ENCODE measurements at places on chromosomes 2 and 18.

DNA sequence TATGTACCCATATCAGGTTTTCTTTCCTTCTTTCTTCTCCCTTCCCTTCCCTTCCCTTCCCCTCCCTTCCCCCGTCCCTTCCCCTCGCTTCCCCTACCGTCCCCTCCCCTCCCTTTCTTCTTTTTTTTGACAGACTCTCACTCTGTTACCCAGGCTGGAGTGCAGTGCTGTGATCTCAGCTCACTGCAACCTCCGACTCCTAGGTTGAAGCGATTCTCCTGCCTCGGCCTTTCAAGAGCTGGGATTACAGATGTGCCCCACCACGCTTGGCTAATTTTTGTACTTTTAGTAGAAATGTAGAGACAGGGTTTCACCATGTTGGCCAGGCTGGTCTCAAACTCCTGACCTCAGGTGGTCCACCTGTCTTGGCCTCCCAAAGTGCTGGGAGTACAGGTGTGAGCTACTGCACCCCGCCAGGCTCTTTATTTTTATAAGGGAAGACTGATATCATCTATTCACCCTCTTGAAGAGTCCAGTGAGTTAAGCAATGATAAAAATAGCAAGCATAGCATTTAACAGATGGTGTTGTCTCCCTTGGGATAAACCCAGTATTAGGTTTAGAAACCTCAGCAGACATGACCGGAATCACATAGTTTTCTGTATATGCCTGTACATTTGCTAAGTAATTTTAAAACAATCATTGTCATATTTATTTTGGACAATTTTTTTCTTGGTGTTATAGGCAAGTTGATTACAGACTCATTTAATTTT, 888.4 kb downstream of the TRIB2 start:
- H3K4me1 ChIP-seq: no peaks in the 10 kb centered on the region
- H3K4me3 ChIP-seq: no peak overlapping the region
- no peak for DNase-seq
- H3K27ac ChIP-seq: no peak overlapping the region
- H3K36me3 ChIP-seq: no peaks in the 10 kb centered on the region

DNA sequence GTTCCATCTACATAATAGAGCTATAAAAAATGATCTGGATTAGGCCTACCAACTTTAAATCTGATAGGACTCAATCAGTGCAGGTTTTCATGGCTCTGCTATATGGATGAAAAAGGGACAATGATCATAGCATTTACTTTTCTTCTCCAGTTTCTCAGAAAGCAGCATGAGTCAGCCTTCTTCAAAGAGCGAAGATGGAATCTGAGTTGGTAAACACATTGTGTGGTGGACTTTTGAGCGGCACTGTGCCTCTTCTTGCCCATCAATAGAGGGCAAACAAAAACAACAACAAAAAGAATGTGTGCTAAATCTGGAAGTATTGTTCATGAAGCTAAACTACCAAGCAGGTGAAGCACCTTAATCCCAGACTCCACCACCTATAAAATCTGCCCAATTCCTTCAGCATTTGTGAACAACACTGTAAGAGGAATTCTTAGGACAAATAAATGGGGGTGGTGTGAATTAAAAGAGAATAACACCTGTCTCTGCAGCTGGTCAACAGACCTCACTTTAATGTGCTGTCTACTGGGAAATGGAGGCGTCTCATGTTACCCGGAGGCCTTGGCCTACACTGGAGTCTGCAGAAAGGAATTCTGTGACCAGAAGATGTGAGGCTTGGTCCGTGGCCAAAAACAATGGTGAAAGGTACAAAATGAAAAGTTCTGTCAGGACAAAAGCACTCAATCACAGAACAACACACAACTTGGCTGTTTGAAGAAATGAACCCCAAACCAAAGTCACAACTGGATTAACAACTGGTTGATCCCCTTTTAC, 609.0 kb downstream of the IRS1 start:
- peaks cover under 1% of the 10 kb centered on the region for H3K4me1 ChIP-seq
- DNase-seq: no peak
- H3K27me3 ChIP-seq: no peaks in the 10 kb centered on the region
- no peak overlapping the region for H3K4me3 ChIP-seq
- H3K36me3 ChIP-seq: no peaks in the 10 kb centered on the region

GRCh38 chr18:70709144-70709543, 420.3 kb downstream of the SOCS6 start:
- H3K27me3 ChIP-seq: no peaks in the 10 kb centered on the region
- no peak overlapping the region for H3K27ac ChIP-seq
- H3K4me3 ChIP-seq: no peak overlapping the region

GRCh38 chr2:158498749-158499136, 42.0 kb downstream of the PKP4 start:
- no peaks in the 10 kb centered on the region for H3K27me3 ChIP-seq
- DNase-seq: no peak
- no peaks in the 10 kb centered on the region for H3K4me1 ChIP-seq
- no peak overlapping the region for H3K4me3 ChIP-seq
- no peak overlapping the region for H3K27ac ChIP-seq

DNA sequence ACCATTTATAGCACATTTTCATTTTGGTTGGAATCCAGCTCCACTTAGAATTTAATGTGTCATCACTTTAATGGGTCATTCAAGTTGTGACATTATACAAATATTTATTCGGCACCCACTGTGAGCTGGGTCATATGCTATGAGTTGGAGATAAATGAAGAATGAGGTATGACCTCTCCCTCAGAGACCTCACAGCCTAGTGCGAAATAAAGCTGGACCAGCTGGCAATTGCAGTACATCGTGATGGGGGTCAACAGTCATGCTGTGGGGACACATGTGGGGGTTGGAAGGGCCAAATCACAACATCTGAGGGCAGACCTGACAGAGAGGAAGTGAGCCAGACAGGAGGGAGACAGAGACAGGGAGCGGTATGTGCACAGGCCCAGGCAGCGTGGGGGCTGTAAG, 175.4 kb downstream of the MAIP1 start:
- no peak for DNase-seq
- H3K27ac ChIP-seq: no peak overlapping the region
- no peaks in the 10 kb centered on the region for H3K27me3 ChIP-seq
- H3K4me1 ChIP-seq: peaks cover 2% of the 10 kb centered on the region
- H3K36me3 ChIP-seq: no peaks in the 10 kb centered on the region

- no peaks in the 10 kb centered on the region for H3K36me3 ChIP-seq
- H3K4me1 ChIP-seq: no peaks in the 10 kb centered on the region
- H3K4me3 ChIP-seq: no peak overlapping the region
- H3K27ac ChIP-seq: no peak overlapping the region
Observed at GRCh38 chr2:100067784-100068183, 74.6 kb downstream of the AFF3 start.

DNA sequence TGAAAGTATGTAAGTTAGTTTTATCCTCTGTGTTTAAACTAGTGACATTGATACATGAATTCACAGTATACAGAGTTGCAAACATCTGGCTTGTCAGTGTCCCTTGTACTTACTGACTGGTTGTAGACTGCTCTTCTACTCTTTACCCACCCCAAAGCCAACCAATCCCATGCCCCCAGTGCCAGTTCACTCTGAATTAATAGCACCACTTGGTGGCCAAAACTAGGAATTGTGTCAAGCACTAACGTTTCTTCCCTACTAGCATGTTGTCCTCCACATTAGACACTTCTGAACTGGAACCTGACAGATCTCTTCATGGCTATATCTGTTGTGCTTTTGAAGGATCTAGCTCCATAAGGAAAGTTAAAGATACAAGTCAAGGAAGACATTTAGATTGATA, 27.2 kb upstream of the OTX1 start:
- H3K4me1 ChIP-seq: no peaks in the 10 kb centered on the region
- H3K27me3 ChIP-seq: no peaks in the 10 kb centered on the region
- no peak overlapping the region for H3K4me3 ChIP-seq
- no peak overlapping the region for H3K27ac ChIP-seq
- DNase-seq: no peak
- no peaks in the 10 kb centered on the region for H3K36me3 ChIP-seq

DNA sequence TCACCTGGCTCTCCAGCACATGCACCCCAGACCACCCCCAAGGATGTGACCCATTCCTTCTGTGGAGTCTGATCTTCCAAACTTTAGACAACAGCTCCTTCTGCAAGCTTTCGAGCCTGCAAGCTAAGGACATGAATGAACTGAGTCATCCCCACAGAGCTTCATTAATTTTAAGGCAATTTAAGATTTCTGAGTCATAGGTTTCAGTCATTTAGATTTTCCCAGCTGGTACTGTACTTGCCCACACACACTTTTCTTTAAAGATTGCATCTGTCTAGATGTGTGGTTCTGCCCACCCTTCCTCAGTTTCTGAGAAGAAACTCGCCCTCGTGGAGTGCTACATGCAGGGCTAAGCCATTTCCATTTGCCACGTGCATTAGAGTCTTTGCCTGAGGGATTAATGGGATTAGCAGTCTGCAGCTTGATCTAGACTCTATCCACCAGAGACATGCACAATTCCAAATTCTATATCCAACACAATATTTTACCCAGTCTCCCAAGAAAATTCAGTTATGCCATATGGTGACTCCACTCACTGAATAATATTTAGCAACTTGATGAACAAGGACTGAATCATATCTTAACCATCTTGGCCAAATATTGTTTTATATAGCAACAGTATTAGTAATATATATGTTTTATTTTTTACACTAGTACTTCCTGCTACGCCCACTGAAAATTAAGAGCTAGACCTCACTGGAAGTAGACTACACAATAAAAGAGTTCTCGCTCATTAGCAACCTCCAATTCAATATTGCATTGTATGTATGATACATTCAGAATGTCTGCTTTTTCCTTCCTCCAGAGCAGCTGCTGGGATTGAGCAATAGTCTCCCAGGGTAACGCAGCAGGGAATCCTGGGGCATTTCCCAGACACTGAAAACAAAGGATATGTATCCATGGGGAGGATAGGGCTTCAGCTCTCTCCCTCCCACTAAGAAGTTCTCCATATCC, 14.3 kb upstream of the TRIB2 start:
- H3K27me3 ChIP-seq: no peaks in the 10 kb centered on the region
- H3K4me3 ChIP-seq: no peak overlapping the region
- H3K4me1 ChIP-seq: no peaks in the 10 kb centered on the region
- no peaks in the 10 kb centered on the region for H3K36me3 ChIP-seq
- no peak overlapping the region for H3K27ac ChIP-seq

DNA sequence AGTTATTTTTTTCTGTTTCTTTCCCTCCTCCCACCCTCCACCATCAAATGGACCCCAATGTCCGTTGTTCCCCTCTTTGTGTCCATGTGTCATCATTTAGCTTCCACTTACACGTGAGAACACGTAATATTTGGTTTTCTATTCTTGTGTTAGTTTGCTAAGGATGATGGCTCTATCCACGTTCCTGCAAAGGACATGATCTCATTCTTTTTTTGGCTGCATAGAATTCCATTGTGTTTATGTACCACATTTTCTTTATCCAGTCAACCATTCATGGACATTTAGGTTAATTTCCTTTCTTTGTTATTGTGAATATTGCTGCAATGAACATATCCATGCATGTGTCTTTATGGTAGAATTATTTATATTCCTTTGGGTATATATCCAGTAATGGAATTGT, 91.3 kb upstream of the TNP1 start:
- H3K27ac ChIP-seq: no peak overlapping the region
- no peak overlapping the region for H3K4me3 ChIP-seq
- no peak for DNase-seq
- no peaks in the 10 kb centered on the region for H3K27me3 ChIP-seq
- no peaks in the 10 kb centered on the region for H3K36me3 ChIP-seq

- peaks cover 2% of the 10 kb centered on the region for H3K4me1 ChIP-seq
- DNase-seq: no peak
- no peak overlapping the region for H3K27ac ChIP-seq
- H3K36me3 ChIP-seq: no peaks in the 10 kb centered on the region
- no peaks in the 10 kb centered on the region for H3K27me3 ChIP-seq
Observed at GRCh38 chr18:64082513-64082912, 66.4 kb downstream of the LINC00305 start.

GRCh38 chr18:965921-966758, 61.5 kb downstream of the ADCYAP1 start:
- no peak for DNase-seq
- H3K4me3 ChIP-seq: no peak overlapping the region
- H3K4me1 ChIP-seq: no peaks in the 10 kb centered on the region
- H3K27me3 ChIP-seq: no peaks in the 10 kb centered on the region
- H3K36me3 ChIP-seq: no peaks in the 10 kb centered on the region

GRCh38 chr2:180655393-180655792, 325.0 kb upstream of the UBE2E3 start:
- no peaks in the 10 kb centered on the region for H3K4me1 ChIP-seq
- H3K4me3 ChIP-seq: no peak overlapping the region
- no peak for DNase-seq
- no peak overlapping the region for H3K27ac ChIP-seq
- no peaks in the 10 kb centered on the region for H3K36me3 ChIP-seq

GRCh38 chr2:168138374-168138773, 109.0 kb downstream of the STK39 start:
- H3K27me3 ChIP-seq: no peaks in the 10 kb centered on the region
- no peaks in the 10 kb centered on the region for H3K36me3 ChIP-seq
- H3K27ac ChIP-seq: no peak overlapping the region
- 0 out of 2 replicates have a peak, but pooled peaks cover 2% of the 10 kb centered on the region for H3K4me1 ChIP-seq
- no peak overlapping the region for H3K4me3 ChIP-seq

GRCh38 chr2:213627054-213627710, 342.9 kb downstream of the SPAG16 start:
- no peaks in the 10 kb centered on the region for H3K4me1 ChIP-seq
- H3K27me3 ChIP-seq: no peaks in the 10 kb centered on the region
- no peak for DNase-seq
- H3K27ac ChIP-seq: no peak overlapping the region
- H3K36me3 ChIP-seq: no peaks in the 10 kb centered on the region

DNA sequence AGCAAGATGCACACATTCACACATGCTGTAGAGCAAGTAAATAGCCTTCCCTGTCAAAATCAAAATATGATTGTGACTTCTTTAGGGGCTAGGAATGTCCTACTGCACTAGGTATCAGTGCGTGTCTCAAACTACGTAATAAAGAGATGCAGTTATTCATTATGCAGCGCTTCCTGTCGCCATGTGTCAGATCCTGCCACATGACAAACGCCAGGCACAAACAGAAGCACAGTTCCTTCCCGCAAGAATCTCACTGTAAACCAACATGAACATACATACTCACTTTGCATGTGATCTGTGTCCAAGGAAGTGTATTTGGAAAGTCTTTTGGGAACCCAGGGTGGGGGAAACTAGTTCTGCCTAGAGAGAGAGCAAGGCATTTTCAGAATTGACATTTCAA, 599.9 kb downstream of the RNF144A start:
- H3K36me3 ChIP-seq: no peaks in the 10 kb centered on the region
- no peak overlapping the region for H3K27ac ChIP-seq
- H3K4me1 ChIP-seq: no peaks in the 10 kb centered on the region
- no peaks in the 10 kb centered on the region for H3K27me3 ChIP-seq
- no peak overlapping the region for H3K4me3 ChIP-seq

GRCh38 chr18:49170925-49171505, 220.2 kb upstream of the SMAD7 start:
- no peaks in the 10 kb centered on the region for H3K27me3 ChIP-seq
- H3K36me3 ChIP-seq: no peaks in the 10 kb centered on the region
- H3K4me3 ChIP-seq: no peak overlapping the region
- H3K27ac ChIP-seq: no peak overlapping the region
- H3K4me1 ChIP-seq: no peaks in the 10 kb centered on the region

- no peaks in the 10 kb centered on the region for H3K27me3 ChIP-seq
- no peaks in the 10 kb centered on the region for H3K36me3 ChIP-seq
- no peak overlapping the region for H3K4me3 ChIP-seq
- H3K27ac ChIP-seq: no peak overlapping the region
- H3K4me1 ChIP-seq: no peaks in the 10 kb centered on the region
- peak; percentile 78 for DNase-seq
Observed at GRCh38 chr2:26605195-26605998, 35.8 kb downstream of the CIB4 start.

- DNase-seq: no peak
- H3K27ac ChIP-seq: no peak overlapping the region
- no peak overlapping the region for H3K4me3 ChIP-seq
- no peaks in the 10 kb centered on the region for H3K27me3 ChIP-seq
- H3K4me1 ChIP-seq: no peaks in the 10 kb centered on the region
Observed at GRCh38 chr2:117436697-117437096, 377.8 kb upstream of the DDX18 start.

GRCh38 chr2:13558368-13558767, 841.6 kb downstream of the TRIB2 start:
- H3K4me1 ChIP-seq: no peaks in the 10 kb centered on the region
- H3K27me3 ChIP-seq: no peaks in the 10 kb centered on the region
- no peak for DNase-seq

Data from iPS DF 6.9 (cell line).